ENCODE measurements at places on chromosomes 5 and 9. TPM values are rescaled to one million over a fixed set of nuclear protein-coding genes. Genes with fewer than 3 reads are reported as not detected.

The EPB41L4A gene
- total RNA-seq: 0.34 TPM

DNA sequence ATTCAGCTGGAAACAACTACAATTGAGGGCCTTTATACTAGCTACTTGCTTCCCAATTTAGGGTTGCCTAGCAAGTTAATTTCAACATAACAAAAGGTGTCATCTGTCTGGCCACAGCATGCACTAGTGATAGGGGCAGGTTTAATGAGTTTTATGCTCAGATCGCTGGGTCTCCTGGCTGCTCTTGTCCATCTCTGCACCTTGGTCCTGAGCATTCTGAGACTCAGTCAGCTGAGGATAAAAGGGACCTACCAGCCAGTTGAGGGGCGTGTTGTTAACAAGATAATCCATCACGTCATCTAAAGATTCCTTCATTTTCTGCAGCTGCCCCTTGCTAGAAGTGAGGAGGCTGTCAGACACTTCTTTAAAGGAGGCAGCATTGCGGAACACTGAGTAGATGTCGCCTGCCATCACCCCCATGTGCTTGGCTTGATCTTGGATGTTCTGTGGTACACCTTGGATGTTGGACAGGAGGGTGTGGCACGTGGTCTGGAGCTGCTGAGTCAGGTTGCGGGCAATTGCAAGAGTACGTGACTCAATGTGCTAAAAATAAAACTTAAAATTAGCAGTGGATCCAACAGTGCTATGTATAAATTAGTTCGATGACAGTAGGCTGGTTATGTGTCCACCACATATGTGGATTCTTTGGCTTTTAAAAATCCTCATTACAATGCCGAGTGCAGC is 11.0 kb downstream of the PLIN2 start:
- no peak for DNase-seq

- DNase-seq: no peak
These were observed 191.4 kb downstream of the ARHGAP26 start for GRCh38 chr5:142961440-142962173.

GRCh38 chr9:73056245-73056644 is 95.4 kb upstream of the ANXA1 start:
- DNase-seq: no peak

DNA sequence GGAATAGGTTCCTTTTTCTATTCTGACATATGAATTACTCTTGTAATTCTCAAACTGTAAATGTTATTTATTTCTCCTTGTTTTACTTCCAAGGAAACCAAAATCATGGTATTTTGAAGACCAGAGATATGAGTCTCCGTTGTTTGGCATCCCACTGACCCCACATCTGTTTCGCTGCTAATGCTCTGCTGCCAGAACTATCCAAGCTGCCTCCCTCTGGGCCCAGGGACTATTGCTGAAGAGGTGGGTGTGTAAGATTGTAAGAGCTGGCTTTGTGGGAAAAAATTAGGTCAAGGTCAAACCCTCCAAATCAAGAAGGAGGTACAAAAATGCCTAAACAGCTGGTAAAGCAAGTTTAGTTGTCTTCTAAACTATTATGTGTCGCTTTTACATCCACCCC is 129.4 kb upstream of the MYO10 start:
- DNase-seq: no peak
